Activated T-helper 1 cell treated with Interleukin-2 at 50 U/mL for 16 hours (primary cell): ENCODE measurements at places on chromosomes 3 and 15.

DNA sequence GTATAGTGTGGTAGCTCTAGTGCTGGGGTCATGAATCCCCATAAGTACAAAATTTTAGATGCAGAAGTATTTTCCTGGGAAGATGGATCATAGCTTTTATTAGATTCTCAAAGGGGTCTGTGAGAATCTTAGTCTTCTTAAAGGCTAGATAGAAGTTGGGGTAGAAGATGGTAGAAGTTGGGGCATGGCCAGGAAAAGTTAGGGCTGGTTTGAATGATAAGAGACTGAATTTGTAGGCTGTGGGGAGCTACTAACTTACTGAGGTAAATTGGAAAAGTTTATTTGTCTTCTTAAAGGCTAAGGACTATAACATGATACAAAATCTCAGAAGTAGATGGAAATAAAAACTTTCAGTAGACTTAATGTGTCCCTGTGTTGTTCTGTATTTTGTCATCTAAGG is 1.6 kb upstream of the UBE2Q2 start:
- DNase-seq, result no peak

- no peak for DNase-seq
Measured at GRCh38 chr15:92681141-92681631, 25.6 kb upstream of the FAM174B start.

DNA sequence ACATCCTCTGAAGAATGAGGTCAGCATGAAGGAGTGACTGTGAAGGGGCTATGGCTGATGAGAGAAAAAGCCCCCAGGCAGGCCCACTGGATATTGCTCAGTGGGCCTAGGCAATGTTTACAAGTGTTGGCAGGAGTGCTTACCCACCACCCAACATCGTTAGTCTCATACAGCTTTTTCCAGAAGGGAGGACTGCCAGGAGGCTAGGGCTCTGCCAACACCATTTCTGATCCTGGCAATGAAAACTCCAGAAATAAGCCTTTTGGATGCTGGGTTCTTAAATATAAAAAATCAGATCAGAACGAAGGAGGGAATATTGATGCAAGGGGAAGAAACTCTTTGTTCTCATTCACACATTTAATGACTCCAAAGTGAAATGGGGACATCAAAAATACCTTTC is 189.1 kb downstream of the DCLK3 start:
- no peak for DNase-seq

DNA sequence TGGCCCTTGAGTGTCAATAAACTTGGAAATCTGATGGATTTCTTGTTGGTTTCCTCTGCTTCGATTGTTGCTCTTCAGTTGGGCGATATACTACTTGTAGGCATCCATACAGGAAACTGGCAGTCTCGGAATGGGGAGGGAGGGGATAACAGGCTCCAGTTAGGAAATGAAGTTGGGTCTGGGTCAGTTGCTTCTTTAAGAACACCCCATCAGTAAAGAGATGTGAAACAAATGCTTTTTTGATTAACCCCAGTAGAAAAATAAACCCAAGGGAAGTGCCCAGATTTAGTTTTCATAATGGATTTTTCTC is 681 bp downstream of the CHMP2B start:
- DNase-seq, result no peak

- no peak for DNase-seq
Measured at GRCh38 chr15:90103701-90104329, 1.5 kb upstream of the IDH2 start.

- no peak for DNase-seq
Measured at GRCh38 chr15:64502551-64502950, 42.2 kb downstream of the ZNF609 start.

- no peak for DNase-seq
Measured at GRCh38 chr3:186782542-186783057, 777 bp upstream of the EIF4A2 start.

DNA sequence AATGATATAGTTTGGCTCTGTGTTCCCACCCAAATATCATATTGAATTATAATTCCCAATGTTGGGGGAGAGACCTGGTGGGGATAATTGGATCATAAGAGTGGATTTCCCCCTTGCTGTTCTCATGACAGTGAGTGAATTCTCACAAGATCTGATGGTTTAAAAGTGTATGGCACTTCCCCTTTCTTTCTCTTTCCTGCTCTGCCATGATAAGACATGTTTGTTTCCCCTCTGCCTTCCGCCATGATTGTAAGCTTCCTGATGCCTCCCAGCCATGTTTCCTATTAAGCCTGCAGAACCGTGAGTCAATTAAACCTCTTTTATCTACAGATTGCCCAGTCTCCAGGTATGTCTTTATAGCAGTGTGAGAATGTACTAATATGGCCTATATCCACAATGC is 126.7 kb upstream of the GMNC start:
- no peak for DNase-seq

- DNase-seq, result no peak
Measured at GRCh38 chr3:126540342-126540849, 16.4 kb downstream of the CHST13 start.

DNA sequence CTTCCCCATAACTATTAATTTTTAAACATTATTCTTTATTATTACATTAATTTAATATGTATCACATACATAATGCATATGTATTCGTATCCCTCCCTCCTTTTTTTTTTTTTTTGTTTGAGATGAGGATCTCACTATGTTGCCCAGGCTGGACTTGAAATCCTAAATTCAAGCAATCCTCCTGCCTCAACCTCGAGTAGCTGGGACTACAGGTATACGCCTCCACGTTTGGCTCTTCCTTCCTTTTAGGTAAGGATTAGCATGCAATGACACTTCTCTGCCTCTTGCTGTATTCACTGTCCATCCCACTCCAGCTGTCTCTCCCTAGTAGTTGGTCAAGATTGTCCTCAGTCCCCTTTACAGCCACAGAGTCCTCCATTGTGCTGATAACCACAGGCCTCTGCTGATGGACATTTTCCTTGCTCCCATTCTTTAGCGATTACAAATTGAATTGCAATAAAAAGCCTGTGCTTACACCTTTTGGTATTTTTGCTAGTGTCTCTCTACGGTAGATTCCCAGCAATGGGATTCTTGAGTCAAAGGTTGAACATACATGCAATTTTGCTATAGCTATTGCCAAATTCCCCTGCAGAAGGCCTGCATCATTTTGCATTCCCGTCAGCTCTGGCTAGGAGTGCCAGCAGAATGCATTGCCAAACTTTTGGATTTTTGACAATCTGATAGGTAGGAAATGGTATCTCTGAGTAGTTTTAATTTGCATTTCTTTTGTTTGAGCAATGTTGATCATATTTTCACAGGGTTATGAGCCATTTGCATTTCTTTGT is 156.6 kb downstream of the SMAD6 start:
- DNase-seq, result no peak

- no peak for DNase-seq
Measured at GRCh38 chr3:195011231-195011834, 259.6 kb downstream of the XXYLT1 start.

GRCh38 chr3:111548092-111548491 is 6.1 kb downstream of the CD96 start:
- no peak for DNase-seq
